ENCODE measurements at places on chromosomes 12 and 14. TPM values are rescaled to one million over a fixed set of nuclear protein-coding genes. Genes with fewer than 3 reads are reported as not detected.

The SMIM41 gene
- total RNA-seq = not detected

The TCL1B gene
- not detected for total RNA-seq

The INHBE gene
- not detected for total RNA-seq

The KRT75 gene
- total RNA-seq = 38.5 TPM

The KRT79 gene
- 0.46 TPM for total RNA-seq

The GRIN2B gene
- not detected for total RNA-seq

The INSM2 gene
- total RNA-seq = 0.07 TPM

The RNF41 gene
- total RNA-seq = 43.9 TPM

The TAS2R30 gene
- total RNA-seq = 0.66 TPM

The APPL2 gene
- total RNA-seq = 36.2 TPM

The KLRG1 gene
- total RNA-seq = 0.15 TPM

The PTGER2 gene
- 4.7 TPM for total RNA-seq

The SPTB gene
- 2.3 TPM for total RNA-seq

The GPR132 gene
- total RNA-seq = 0.04 TPM

The SCAF11 gene
- total RNA-seq = 92.0 TPM

The ABCC9 gene
- 0.23 TPM for total RNA-seq

The EID3 gene
- 12.0 TPM for total RNA-seq

The BBOF1 gene
- 1.5 TPM for total RNA-seq

The SLC39A2 gene
- not detected for total RNA-seq

The OR6C75 gene
- total RNA-seq = not detected

The SLC10A1 gene
- not detected for total RNA-seq

The OR4E2 gene
- not detected for total RNA-seq

The ADAMTS20 gene
- total RNA-seq = 1.6 TPM

The CIROP gene
- not detected for total RNA-seq

The RFX4 gene
- total RNA-seq = not detected

The SSPN gene
- 11.9 TPM for total RNA-seq

The TAS2R42 gene
- not detected for total RNA-seq

The KERA gene
- not detected for total RNA-seq

The GLIPR1L1 gene
- total RNA-seq = not detected

The APOF gene
- not detected for total RNA-seq

The RAD51AP1 gene
- 24.7 TPM for total RNA-seq

The KLRD1 gene
- 0.06 TPM for total RNA-seq

The CLEC7A gene
- 0.40 TPM for total RNA-seq

The TSPAN9 gene
- 5.1 TPM for total RNA-seq

The CRACR2A gene
- total RNA-seq = not detected

The PAX9 gene
- total RNA-seq = 14.9 TPM
